Anterior cingulate cortex (tissue), 58 donors: ENCODE measurements at places on chromosomes 12 and 14.
A peak's percentile ranks its signal among the peaks of the same experiment; 100 is the strongest.

DNA sequence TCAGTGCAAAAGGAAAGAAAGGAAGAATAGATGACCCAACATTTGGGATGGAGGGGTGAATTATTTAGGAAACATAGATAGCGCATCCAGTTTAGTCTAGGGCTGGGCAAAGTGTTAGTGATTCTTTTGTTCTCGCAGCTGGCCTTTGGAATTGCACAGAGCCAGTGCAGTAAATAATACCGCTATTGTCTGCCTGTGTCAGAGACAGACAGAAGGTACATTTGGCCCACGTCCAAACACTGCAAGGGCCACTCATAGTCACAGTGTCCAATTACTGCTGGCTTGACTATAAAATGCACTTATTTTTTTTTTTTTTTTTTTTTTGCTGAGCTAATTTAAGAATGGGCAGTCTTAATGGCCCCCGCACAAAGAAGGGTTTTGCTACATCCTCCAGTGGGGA is 638.6 kb downstream of the BCL11B start:
- DNase-seq: peak; percentile 88

DNA sequence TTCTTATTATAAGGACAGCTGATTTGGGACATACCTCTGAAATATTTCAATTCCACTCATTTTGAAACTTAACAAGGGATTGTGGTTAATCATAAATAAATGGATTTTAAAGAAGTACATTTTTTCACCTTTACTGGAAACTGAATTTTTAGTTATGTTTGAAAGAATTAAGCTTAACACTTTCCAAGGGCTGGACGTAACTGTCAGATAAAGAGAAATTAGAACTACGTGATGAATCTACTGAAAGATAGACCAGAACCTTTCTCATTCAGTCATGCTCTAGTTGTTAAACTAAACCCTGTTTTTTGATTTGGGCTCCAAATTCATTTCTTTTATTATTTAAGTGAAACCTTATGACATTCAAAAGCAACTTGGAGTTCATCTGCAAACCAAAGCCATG is 1892.1 kb upstream of the SEL1L start:
- DNase-seq: no peak

DNA sequence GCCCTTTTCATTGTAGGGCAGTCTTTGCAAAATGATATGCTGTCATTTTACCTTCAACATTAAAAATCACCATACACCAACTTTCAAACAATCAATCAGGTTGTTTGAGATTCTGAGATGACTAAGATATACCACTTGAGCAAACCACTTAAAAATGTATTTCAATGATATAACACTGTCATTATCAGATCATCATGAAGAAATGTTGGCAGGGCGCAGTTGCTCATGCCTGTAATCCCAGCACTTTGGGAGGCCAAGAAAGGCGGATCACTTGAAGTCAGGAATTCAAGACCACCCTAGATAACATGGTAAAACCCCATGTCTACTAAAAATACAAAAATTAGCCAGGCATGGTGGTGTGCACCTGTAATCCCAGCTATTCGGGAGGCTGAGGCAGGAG is 13.0 kb upstream of the RHOJ start:
- no peak for DNase-seq

GRCh38 chr14:39266525-39266870 is 32.8 kb downstream of the MIA2 start:
- peak; percentile 60 for DNase-seq
